T-cell (primary cell): ENCODE measurements at places on chromosomes 4 and X.

DNA sequence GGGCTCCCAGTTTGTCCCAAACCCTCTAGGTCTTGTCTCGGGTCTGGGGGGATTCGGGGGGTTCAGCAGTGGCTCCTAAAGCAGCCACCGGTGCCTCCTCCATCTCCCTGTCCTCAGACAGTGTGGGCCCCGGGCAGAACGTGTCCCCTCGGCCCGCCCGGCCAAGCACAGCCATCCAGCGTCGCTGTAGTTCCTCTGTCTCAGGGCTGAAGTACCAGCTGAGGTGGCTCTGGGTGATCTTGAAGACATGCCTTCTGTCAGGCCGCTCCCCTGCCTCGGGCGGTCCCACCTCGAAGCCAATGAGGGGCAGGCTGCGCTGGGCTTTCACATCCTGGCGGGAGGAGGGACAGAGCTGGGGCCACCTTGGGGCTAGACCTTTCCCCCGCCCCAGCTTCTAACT lies 5.9 kb downstream of the TSR2 start:
- H3K4me1 ChIP-seq, result peaks cover 5% of the 10 kb centered on the region
- H3K36me3 ChIP-seq, result no peaks in the 10 kb centered on the region
- no peaks in the 10 kb centered on the region for H3K27me3 ChIP-seq
- DNase-seq, result no peak
- H3K27ac ChIP-seq, result no peak overlapping the region
- H3K4me3 ChIP-seq, result no peak overlapping the region

DNA sequence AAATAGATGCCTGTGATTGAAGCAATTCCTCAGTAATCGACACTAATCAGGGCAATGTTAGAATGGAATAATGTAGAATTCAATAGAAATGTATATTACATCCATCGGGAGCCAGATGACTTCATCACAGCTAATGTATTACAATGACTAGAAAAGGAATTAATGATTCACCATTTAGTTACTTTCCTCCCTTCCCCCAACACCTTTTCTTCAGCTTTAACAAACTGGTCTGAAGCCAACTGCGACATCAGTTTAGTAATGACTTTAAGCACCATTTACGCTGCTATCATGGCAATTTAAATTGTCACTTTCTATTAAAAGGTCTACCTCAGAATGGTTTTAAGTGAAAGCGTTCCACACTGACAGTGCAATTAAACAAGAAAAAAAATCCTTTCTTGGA lies 45.1 kb downstream of the SUPT20HL2 start:
- no peak overlapping the region for H3K27ac ChIP-seq
- H3K27me3 ChIP-seq, result no peaks in the 10 kb centered on the region
- no peak for DNase-seq
- H3K4me3 ChIP-seq, result no peak overlapping the region
- no peaks in the 10 kb centered on the region for H3K36me3 ChIP-seq

GRCh38 chr4:40507977-40508376 lies 121.7 kb downstream of the RBM47 start:
- H3K4me1 ChIP-seq, result peaks cover 3% of the 10 kb centered on the region
- no peak overlapping the region for H3K4me3 ChIP-seq
- no peak overlapping the region for H3K27ac ChIP-seq
- no peak for DNase-seq
- H3K36me3 ChIP-seq, result no peaks in the 10 kb centered on the region

DNA sequence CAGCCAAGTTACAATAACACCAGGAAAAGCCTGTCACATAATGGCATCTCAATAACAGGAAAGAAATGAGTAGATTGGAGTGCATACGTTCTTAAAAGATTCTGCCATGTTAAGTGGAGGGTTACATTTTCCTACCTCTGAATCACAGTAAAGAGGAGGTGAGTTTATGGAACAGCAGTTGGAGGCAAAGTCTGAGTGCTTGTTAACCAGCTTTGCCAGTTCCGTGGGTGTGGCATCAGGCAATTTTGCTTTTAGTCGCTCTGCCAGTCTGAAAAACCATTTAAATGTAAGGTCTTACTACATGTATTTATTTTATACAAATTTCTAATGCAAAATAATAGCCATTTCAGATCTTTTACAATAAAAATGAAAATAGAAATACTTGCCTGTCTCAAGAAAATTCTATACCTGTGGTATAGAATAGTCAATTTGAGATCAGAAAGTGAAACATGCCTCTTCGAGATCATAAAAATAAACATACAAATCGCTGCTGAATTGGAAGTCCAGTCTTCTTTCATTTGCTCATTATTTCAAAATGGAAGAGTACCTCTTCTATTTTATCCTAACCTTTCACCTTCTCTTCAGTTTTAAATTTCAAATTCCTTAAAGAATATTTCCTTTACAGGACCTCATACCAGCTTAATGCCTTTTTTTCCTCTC lies 31.4 kb downstream of the GC start:
- no peaks in the 10 kb centered on the region for H3K36me3 ChIP-seq
- no peak for DNase-seq
- no peak overlapping the region for H3K4me3 ChIP-seq

GRCh38 chr4:89538171-89538570 lies 230.6 kb upstream of the GPRIN3 start:
- DNase-seq, result no peak
- H3K4me3 ChIP-seq, result no peak overlapping the region
- no peak overlapping the region for H3K27ac ChIP-seq
- H3K27me3 ChIP-seq, result peaks cover 16% of the 10 kb centered on the region
- no peaks in the 10 kb centered on the region for H3K36me3 ChIP-seq

- DNase-seq, result no peak
- no peak overlapping the region for H3K27ac ChIP-seq
- H3K36me3 ChIP-seq, result no peaks in the 10 kb centered on the region
- peak overlapping the region; percentile 73 for H3K4me3 ChIP-seq
- peaks cover 18% of the 10 kb centered on the region for H3K4me1 ChIP-seq
Measured at GRCh38 chr4:13483136-13483767, 888 bp downstream of the RAB28 start.

GRCh38 chr4:62407534-62407933 lies 1207.4 kb downstream of the ADGRL3 start:
- H3K27me3 ChIP-seq, result no peaks in the 10 kb centered on the region
- no peaks in the 10 kb centered on the region for H3K4me1 ChIP-seq
- no peaks in the 10 kb centered on the region for H3K36me3 ChIP-seq

- H3K27me3 ChIP-seq, result no peaks in the 10 kb centered on the region
- no peaks in the 10 kb centered on the region for H3K4me1 ChIP-seq
- no peak overlapping the region for H3K27ac ChIP-seq
- DNase-seq, result no peak
Measured at GRCh38 chrX:16839852-16840460, 30.2 kb downstream of the RBBP7 start.

- no peaks in the 10 kb centered on the region for H3K36me3 ChIP-seq
- H3K4me3 ChIP-seq, result peak within 1 kb of the TSS; percentile 63
- H3K4me1 ChIP-seq, result peaks cover 2% of the 10 kb centered on the region
- no peak within 1 kb of the TSS for H3K27ac ChIP-seq
- peak; percentile 82 for DNase-seq
Measured at GRCh38 chrX:136251041-136251991, at the start of gene MAP7D3. Gene MAP7D3, minus strand, starts transcription at chrX:136251400. Its CDS starts 42 bp downstream, at chrX:136251358.

- no peaks in the 10 kb centered on the region for H3K27me3 ChIP-seq
- H3K27ac ChIP-seq, result no peak overlapping the region
- DNase-seq, result no peak
- no peak overlapping the region for H3K4me3 ChIP-seq
Measured at GRCh38 chr4:157423526-157424020, 203.0 kb downstream of the GRIA2 start.

DNA sequence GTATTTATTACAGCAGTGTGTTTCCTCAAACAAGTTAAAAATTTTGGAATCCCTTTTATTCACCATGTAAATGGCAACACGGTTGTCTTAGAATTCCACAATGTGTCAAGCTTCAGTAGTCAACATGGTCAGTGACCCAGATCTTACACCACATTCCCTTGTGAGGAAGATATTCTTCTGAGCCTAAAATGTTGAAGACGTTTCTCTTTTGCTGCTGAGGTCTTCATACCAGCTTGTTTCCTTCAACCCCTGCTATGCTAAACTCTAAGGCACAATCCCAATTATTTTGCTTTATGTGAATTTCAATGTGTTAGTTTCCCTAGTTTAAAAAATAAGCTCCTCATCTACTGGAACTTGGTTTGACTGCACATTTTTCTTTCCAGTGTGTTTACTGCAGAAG lies 17.6 kb upstream of the LDB2 start:
- H3K4me3 ChIP-seq, result no peak overlapping the region
- no peaks in the 10 kb centered on the region for H3K27me3 ChIP-seq
- H3K27ac ChIP-seq, result no peak overlapping the region
- no peak for DNase-seq
- peaks cover 3% of the 10 kb centered on the region for H3K4me1 ChIP-seq

- H3K4me1 ChIP-seq, result peaks cover 72% of the 10 kb centered on the region
- DNase-seq, result peak; percentile 95
- H3K36me3 ChIP-seq, result peaks cover 27% of the 10 kb centered on the region
- H3K27ac ChIP-seq, result peak within 1 kb of the TSS; percentile 95
- H3K4me3 ChIP-seq, result peak within 1 kb of the TSS; percentile 62
- no peaks in the 10 kb centered on the region for H3K27me3 ChIP-seq
Measured at GRCh38 chr4:1721003-1721665, at the start of the genes TACC3 and TMEM129. Gene TACC3, plus strand, starts transcription at chr4:1721521. Its CDS starts 1,901 bp downstream, at chr4:1723422. Gene TMEM129, minus strand, starts transcription at chr4:1721323. Its CDS starts 486 bp downstream, at chr4:1720837.

DNA sequence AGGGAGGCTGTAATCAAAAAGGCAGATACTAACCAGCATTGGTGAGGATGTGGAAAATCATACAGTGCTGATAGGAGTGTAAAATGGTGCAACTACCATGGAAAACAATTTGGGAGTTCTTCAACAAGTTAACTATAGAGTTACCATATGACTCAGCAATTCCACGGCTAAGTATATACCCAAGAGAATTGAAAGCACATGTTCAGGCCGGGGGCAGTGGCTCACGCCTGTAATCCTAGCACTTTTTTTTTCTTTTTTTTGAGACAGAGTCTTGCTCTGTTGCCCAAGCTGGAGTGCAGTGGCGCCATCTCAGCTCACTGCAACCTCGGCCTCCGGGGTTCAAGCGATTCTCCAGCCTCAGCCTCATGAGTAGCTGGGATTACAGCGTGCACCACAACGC lies 15.0 kb upstream of the CD99L2 start:
- H3K4me3 ChIP-seq, result no peak overlapping the region
- no peaks in the 10 kb centered on the region for H3K27me3 ChIP-seq
- no peak for DNase-seq

DNA sequence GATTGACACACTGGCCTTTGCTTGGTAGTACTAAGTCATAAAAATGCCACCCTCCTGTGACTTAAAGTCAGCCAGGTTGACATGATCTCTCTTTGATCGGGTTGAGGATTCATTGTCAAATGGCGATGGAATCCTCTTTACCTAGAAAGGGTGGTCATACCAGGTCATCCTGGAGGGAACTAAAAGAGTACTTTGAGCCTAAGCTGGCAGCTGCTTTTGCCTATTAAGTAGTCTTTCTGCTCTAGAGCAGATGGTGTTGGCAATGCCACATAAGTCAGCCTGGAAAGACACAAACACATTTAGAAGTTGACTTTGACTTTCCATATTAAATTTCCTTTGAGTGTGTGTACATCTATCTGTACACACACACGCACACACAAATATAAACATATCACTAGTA lies 39.2 kb upstream of the C4orf54 start:
- H3K27ac ChIP-seq, result no peak overlapping the region
- peaks cover 8% of the 10 kb centered on the region for H3K27me3 ChIP-seq
- no peaks in the 10 kb centered on the region for H3K36me3 ChIP-seq
- no peaks in the 10 kb centered on the region for H3K4me1 ChIP-seq
- DNase-seq, result no peak
- no peak overlapping the region for H3K4me3 ChIP-seq

DNA sequence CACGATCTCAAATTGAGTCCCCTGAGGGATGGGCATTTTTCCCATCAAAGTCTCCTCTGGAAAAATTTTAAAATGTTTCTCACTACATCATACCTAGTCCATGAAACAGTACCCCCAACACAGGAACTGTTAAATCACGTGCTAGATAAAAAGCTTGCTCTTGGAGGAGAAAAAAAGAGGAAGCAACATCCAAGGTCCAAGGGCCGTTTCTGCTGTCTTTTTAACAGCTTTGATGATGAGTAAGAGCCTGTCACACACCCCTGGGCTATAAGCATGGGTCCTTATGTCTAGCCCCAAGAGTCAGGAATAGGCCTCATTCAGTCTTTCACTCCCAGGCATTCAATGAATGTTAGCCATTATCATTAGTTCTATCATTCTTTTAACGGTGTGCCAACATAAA lies 128.9 kb downstream of the SH3KBP1 start:
- peak overlapping the region; percentile 12 for H3K27ac ChIP-seq
- no peak overlapping the region for H3K4me3 ChIP-seq
- no peak for DNase-seq

- no peak overlapping the region for H3K4me3 ChIP-seq
- peaks cover 4% of the 10 kb centered on the region for H3K4me1 ChIP-seq
- no peak overlapping the region for H3K27ac ChIP-seq
- H3K27me3 ChIP-seq, result no peaks in the 10 kb centered on the region
- peaks cover 9% of the 10 kb centered on the region for H3K36me3 ChIP-seq
Measured at GRCh38 chrX:53435997-53436396, 1.8 kb upstream of the HSD17B10 start.

- no peak overlapping the region for H3K4me3 ChIP-seq
- H3K36me3 ChIP-seq, result no peaks in the 10 kb centered on the region
- no peak for DNase-seq
- no peaks in the 10 kb centered on the region for H3K27me3 ChIP-seq
- no peaks in the 10 kb centered on the region for H3K4me1 ChIP-seq
Measured at GRCh38 chrX:129945131-129945530, 37.3 kb upstream of the BCORL1 start.

DNA sequence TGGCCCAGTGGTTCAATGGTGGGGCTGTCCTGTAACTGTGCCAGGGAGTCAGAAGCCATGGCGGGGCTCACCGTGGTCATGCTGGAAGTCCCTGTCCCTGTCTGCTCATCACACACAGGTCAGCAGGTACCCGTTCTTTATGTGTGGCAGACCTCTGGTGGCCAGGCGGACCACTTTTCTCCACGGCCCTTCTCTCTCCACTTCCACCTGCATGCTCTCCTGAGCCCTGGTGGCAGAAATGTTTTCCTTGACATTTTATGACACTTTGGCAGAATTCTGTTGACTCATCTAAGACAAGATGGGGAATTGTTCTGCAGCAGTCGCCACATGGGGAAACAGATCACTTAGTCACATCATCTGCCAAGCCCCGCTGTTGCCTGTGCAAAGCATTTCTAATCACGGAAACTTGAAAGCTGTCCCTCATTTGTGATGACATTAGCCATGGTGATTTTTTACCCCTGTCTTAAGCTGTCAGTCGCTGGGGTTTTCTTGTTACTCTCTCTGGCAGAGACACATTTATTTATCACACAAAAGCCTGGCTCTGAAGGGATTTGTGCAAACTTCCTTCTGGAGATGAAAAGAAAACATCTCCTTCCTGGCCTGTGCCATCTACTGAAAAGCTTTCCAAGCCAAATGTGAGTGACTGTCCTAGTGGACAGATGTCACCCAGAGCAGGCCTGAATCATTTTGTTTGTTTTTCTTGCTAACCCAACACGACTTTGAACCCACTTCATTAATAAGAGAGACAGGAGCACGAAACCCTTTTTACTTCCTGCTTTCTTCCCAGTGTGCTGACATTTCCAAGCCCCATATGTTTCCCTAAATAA lies 38.8 kb upstream of the STIM2 start:
- H3K4me3 ChIP-seq, result no peak overlapping the region
- peaks cover 2% of the 10 kb centered on the region for H3K27me3 ChIP-seq
- H3K36me3 ChIP-seq, result no peaks in the 10 kb centered on the region
- no peak for DNase-seq
- H3K4me1 ChIP-seq, result peaks cover 3% of the 10 kb centered on the region
- no peak overlapping the region for H3K27ac ChIP-seq
